Heart left ventricle (tissue), 16 donors: ENCODE measurements at places on chromosomes 2 and 18.

GRCh38 chr2:143499061-143499460, 369.8 kb downstream of the ARHGAP15 start:
- no peak for DNase-seq

- no peak for DNase-seq
These were observed 37.0 kb downstream of the LIMS1 start for GRCh38 chr2:108571286-108571685.

DNA sequence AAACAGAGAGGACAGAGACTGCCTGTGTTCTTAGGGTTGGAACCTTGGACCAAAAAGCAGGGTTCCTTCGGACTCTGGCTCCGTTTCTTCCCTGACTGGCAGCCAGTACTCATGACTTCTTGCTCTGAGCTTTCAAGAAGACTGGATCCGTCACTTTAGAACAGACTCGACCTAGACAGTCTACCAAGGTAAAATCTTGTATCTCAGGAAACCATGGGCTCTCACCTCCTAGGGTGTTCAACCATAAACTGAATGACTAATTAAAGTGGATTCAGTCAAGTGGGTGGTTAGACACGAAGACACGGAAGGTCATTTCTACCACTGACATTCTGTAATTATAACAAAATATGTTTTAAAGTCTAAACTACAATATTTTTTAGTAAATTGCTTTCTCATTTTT, 153.8 kb upstream of the SLC39A10 start:
- no peak for DNase-seq

GRCh38 chr2:148039783-148040182, 18.9 kb downstream of the MBD5 start:
- no peak for DNase-seq

DNA sequence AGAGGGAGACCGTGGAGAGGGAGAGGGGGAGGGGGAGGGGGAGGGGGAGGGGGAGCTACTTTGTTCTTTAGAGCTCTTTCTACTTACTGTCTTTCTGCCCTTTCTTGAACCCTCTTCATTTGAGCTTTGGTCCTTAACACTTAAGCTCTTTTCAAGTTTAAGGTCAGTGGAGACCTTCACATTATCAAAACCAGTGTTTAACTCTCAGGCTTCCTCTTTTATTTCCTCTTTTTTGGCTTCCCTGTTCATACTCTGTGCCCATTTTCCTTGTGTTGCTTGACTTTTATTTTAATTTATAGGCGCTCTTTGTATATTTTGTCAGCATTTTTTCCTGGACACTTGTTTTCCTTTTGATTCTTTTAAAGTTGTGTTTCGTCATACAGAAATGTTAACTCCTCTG, 37.1 kb downstream of the ACSL3 start:
- no peak for DNase-seq
